ENCODE measurements at places on chromosomes 6 and 20.
A peak's percentile ranks its signal among the peaks of the same experiment; 100 is the strongest.

DNA sequence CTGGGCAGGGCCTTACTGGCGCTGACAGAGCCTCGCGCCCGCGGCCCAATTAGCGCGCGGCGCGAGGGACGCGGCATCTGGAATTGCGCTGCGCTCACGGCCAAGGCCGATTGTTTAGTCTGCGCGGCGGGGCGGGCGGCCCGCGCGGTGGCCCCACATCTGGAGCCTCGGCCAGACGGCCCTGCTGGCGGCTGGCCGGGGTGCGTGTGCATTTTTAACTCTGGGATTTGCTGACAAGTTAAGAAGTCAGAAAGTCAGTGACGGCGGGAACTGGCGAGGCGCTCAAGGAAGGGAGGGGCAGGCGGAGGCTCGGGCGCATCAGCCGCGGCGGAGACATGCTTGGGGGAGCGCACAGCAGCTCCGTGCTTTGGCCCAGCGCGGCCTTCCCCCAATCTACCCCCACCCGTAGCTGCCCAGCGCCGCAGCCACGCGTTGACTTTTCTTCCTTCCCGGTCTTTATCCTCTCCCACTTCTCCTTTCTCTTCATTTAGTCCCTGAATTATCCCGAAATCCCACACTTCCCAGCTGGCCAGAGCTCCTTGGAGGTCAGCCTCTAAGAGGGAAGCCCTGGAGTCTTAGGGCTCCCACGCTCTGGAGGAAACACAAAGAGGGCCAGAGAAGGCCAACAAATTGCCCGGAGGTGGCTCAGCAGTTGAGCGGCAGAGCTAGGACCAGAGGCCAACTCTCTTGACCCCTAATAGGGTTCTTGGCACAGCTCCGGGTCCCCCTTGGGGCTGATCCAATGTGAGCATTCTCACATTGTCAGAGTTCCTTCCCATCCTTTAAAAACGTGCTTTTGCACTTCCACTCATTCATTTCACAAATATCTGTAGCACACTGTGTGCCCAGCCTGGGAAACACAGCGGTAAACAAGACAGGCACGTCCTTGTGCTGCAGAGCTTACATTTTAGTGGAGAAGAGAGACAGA is 40.8 kb upstream of the FOXP4 start:
- DNase-seq: no peak

GRCh38 chr20:51700809-51701285 is 67.3 kb downstream of the ATP9A start:
- peak; percentile 10 for DNase-seq

DNA sequence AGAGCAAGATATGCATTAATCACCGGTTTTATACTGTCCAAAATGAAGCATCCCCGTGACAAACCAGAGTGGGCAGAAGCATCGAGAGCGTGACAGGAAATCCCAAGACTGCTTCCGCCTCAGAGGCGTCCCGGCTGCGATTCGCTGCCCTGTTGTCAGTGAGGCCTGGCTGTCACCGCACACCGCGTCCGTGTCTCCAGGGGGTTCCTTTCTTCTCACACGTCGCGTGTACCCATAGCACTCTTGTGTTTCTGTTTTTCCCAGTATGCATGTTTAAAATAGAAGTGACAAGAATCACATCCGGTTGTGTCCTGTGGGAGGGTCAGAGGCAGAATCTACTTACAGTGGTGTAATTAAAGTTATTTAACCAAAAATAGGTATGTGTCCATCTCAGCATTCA is 8.3 kb upstream of the ADRM1 start:
- no peak for DNase-seq

DNA sequence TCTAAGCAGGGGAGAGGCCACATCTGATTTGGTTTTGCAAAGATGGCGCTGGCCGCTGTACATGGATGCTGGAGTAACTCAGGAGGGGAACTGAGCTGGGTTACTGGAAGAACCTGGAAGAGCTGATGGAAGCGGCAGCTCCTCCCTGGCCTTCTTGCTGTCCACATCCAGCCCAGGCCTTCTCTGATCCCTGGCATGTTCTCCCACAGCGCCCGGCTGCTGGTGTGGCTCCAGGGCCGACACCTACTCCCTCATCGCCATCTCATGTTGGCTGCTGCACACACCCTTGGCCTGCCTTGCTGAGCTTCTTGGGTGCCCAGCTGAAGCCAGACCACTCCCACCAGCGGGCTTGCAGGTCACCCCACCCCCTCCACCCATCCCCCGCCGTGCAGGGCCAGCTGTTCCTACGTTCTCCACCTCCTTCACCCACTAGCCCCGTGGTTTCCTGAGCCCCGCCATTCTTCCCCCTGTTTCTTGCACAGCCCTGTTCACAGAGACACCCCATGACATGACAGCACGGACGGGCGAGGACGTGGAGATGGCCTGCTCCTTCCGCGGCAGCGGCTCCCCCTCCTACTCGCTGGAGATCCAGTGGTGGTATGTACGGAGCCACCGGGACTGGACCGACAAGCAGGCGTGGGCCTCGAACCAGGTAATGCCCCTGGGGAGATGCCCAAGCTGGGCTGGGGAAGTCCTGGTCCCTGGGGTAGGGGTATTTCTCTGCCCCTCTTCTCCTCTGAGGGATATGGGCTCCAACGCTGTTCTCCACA is 28.4 kb downstream of the VSTM2L start:
- no peak for DNase-seq

GRCh38 chr20:17461941-17462340 is 69.2 kb downstream of the BFSP1 start:
- no peak for DNase-seq

Measured in AML-193 (cell line).